ENCODE measurements at places on chromosomes 1 and 21.

DNA sequence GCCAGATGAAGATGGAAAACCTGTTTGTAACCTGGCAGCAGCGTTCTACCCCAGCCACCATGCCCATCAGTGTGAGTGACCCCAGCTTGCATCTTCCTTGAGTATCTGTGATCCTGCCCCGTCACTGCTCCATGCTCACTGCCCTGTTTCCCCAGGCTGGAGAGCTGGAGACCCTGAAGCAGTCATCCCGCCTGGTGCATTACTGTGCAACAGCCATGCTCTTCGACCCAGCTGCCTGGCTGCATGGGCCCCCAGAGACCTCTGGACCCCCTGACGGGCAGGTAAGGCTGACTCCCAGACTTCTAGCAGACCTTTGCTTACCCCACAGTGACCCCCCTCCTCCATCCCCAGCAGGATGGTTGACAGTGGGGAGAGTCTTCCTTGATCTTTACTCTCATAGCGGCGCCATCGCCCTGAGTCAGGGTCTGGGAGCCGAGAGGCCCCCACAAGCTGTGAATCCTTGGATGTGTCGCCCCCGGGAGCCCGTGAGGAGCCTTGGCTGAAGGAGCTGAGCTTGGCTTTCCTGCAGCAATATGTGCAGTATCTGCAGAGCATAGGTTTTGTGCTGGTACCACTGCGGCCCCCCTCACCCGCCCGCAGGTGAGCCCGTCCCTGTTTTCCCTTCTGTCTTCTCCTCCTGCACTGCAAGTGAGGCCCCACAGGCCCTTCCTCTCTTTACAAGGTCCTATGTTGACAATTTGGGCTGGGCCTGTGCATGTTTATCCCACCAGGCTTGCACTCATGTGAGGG lies 10.4 kb downstream of the HYI start:
- no peak for DNase-seq

DNA sequence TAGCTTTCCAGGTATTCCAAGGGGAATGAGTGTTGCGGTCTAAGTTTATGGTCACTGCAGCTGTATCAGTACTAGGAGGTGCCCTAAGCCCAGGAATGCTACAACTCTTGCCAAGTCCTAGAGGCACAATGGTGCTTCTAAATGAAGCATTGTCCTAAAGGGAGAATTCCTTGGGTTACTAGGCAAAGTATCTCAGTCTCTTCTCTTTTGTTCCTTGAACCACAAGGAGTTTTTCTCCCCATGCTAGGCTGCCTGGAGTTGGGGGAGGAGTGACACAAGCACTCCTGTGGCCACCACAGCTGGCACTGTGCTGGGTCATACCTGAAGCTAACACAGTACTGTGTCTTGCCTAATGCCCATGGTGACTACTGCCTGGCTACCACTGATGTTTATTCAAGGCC lies 50.7 kb downstream of the KMO start:
- no peak for DNase-seq

GRCh38 chr1:3323796-3324703 lies 130.4 kb upstream of the ARHGEF16 start:
- DNase-seq: no peak

DNA sequence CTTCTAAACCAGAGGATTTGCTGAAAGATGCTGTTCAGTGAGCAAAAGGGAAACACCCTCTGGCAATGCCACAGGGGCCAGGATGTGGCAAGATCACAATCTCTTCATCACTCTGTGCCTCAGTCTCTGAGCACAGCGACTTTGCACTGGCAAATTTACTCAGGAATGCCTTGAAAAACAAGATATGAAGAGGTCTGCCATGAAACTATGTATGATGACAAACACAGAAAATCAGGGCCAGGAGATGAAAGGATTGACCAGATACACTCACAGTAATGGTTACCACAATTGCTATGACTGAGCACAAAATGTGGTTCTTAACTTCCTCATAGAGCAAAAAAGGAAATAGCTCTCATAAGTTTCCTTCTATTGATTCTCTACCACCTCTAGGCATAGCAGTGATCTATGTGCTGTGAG lies 5.8 kb downstream of the TTC13 start:
- peak; percentile 72 for DNase-seq

DNA sequence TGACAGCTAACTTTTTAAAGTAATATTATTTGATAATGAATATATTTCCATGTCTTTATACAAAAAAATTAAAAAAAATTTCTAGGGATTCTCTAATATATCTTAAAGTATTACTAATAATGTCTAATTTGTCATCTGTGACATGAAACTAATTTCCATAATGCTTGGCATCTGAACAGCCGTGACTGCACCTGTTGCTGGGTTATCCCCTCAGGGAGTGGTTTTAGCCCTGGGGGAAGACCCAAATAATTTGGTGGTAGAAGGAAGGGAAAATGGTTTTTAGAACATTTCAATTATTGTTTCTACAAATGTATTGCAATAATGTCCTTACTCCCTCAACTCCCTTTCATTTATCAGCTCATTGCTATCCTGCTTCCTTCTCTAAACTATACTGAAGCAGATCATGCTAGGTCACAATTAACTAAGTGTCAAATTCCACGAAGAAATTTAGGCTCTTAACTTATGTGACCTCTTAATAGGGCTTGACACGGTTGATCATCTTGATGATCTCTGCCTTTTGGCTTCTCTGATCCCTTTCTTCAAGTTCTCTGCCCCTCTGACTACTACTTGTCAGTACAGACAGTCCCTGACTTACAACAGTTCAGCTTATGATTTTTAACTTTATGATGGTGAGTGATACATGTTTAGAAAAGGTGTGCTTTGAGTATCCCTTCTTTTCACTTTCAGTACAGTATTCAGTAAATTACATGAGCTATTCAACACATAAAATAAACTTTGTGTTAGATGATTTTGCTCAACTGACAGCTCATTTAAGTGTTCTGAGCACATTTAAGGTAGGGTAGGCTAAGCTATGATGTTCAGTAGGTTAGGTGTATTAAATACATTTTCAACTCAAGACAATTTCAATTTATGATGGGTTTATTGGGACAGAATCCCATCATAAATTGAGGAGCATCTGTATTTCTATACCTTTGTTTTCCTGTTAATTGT lies 26.4 kb upstream of the DPH5 start:
- no peak for DNase-seq

DNA sequence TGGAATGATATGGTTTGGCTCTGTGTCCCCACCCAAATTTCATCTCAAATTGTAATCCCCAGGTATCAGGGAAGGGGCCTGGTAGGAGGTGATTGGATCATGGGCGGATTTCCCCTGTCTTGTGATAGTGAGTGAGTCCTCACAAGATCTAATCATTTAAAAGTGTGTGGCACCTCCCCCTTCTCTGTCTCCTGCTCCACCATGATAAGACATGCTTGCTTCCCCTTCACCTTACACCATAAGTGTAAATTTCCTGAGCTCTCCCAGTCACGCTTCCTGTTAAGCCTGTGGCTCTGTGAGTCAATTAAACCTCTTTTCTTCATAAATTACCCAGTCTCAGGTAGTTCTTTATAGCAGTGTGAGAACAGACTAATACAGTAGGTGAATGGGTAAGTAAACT lies 109.3 kb downstream of the DMRTB1 start:
- no peak for DNase-seq

DNA sequence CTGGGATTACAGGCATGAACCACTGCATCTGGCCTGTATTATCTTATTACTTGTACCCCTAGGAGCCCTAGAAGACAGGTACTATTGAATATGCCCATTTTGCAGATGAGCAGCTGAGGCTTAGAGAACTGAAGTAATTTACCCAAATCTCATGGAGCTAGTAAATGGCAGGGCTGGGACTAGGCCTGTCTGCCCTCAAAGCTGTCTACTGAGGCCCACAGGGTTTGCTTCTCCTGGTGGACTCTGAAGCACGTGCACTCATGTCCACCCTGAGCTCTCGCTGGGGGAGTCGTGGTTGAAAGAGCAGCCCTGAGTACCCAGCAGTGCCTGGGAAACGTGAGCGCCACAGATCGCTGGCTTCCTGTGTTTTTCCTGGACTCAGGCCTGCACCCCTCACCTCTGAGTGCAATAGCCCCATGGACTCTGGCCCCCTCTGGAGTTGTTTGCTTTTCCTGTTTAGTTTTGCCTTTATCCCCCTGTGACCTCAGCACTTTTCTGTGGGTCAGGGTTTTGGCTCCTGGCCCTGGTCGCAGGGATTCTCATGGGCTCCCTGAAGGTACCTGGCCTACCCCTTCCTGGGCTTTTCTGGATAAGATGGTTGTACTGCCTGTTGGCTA lies 52.4 kb downstream of the ARHGEF10L start:
- DNase-seq: no peak

DNA sequence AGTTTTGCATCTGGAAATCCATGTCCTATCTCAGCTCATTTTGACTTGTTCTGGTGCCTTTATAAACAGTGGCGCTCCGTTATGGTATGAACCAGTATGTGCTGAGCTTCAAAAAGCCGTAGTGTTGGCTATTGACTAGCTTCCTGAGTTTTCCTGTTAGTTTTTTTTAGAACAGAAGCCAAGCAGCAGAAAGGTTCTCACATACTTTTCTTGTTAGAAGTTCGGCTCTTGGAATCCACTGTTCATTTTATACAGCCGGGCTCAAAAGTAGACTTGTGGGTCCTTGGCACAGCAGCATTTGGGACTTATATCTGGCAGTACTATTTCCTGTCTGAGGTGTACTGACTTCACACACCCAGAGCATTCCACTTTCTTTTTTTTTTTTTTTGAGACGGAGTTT lies 63.8 kb downstream of the TBCE start:
- no peak for DNase-seq

DNA sequence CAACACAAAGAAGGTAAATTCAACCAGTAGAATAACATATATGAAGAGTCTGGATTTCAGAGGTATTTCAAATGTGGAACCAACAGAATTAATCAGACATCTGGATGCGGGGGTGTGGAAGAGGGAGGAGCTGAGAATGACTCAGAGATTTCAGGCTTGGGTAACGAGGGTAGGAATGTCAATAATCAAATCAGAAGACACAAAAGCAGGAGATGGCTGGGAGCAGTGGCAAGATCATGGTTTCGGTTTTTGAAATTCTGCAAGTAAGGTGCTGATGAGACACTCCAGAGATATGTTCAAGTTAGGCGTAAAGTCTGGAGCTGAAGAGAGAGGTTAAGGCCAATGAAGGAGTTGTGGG lies 64.0 kb downstream of the PLPPR5 start:
- DNase-seq: no peak

GRCh38 chr1:157000686-157001085 lies 44.9 kb downstream of the ARHGEF11 start:
- no peak for DNase-seq

DNA sequence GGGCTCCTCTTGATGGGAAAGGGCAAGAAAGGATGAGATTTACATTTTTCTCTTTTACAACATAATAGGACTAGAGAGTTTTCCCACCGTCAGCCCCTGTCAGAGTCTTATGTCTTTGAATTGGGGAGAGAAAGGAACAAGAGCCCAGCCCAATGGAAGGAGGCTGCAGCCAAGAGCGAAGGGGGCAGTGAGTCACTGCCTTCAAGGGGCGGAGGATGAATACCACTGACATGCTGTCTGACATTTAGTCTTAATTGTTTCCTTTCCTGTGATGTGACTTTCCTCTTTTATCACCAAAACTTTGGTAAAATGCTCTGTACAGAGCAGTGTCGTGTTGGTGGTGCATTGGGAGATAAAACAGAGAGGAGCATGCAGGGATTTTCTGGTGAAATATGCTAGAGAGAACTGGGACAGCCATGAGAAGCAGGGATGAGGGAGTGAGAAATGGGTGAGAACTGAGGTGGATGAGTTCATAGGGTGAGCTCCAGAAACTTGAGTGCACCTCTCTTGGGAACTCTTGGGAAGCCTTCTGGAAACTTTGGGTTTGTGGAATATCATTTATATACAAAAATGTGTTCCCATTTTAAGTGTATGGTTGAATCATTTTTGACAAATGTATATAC lies 179.9 kb upstream of the FGGY start:
- peak; percentile 26 for DNase-seq

DNA sequence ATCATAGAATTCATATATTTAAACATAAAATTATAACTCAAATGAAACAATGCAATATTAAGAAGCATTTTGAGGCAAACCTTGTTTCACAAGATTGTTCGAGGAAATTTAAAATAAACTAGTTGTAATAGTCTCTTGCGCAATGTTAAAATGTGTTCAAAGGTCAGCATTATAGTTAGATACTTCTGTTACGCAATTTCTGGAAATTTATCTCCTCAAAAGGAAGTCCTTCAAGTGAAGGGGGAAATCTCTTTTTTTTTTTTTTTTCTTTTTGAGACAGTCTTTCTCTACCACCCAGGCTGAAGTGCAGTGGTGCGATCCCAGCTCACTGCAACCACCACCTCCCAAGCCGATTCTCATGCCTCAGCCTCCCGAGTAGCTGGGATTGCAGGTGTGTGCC lies 52.1 kb downstream of the FMO4 start:
- DNase-seq: peak; percentile 19

GRCh38 chr1:234000557-234001041 lies 96.1 kb downstream of the SLC35F3 start:
- DNase-seq: no peak

- DNase-seq: no peak
Measured at GRCh38 chr1:201171063-201172036, 17.1 kb upstream of the TMEM9 start.

DNA sequence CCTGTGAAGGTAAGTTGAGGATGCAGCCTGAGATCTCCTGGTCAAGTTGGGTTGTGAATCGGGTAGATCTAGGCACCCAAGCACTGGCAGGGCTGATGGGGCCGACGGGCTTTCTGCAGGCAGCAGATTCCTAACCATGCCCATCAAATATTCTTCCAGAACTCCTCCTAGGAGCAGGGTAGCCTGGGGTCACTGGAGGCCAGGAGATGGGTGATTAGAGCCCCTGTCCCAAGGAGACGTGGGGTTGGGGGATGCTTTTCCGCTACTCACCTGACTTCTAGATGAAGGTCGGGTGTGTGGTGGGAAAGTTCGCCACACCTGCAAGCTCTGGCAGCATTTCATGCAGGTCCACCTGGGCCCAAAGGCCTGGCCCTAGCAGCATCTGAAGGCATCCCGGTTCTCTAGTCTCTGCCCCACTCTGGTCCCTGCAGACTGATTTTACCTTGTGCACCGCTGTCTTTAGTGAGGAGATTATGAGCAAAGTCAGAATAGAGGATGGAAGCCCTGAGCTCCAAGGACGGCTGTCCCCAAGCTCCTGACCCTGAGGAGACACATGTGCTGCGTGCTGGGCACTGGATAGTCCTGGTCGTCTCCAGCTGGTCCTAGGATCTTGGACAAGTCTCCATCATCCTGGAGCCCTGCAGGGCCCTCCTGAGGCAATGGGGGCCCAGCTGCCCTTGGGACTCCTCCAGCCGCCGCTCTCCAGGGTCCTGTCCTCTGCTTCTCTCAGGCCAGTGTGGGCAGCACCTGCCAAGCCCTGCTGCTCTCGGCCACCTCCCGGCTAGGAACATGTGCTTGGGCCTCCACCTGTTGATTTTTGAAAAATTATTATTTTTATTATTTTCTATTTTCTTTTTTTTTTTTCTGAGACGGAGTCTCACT lies 21.8 kb upstream of the C2CD2 start:
- DNase-seq: no peak

DNA sequence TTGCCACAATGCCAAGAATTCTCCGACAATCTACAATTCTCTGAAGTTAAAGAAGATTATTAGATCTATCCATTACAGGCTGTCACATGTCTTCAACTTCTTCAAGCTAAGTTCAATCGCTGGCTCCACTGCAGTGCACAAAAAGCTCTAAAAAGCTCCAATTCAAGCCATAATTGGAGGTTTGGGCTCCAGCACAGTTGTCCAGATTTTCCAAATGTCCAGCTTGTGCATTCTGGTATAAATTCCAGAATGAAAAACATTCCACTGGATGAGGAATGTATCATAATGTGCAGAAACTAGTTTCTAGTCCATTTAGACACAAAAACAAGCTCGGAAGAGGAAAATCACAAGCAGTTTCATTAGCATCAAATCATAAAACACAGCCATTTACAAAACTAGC lies 138.6 kb downstream of the NRIP1 start:
- DNase-seq: no peak

GRCh38 chr1:204453141-204453772 lies 41.3 kb downstream of the PIK3C2B start:
- no peak for DNase-seq

All from trophoblast cell (in vitro differentiated cells and primary cell).